ENCODE measurements at places on chromosomes 2 and 18. TPM values are rescaled to one million over a fixed set of nuclear protein-coding genes. Genes with fewer than 3 reads are reported as not detected.

The UBE2E3 gene
- 146 TPM for total RNA-seq

The EDAR gene
- total RNA-seq = not detected

The FBXO36 gene
- total RNA-seq = 6.4 TPM

DNA sequence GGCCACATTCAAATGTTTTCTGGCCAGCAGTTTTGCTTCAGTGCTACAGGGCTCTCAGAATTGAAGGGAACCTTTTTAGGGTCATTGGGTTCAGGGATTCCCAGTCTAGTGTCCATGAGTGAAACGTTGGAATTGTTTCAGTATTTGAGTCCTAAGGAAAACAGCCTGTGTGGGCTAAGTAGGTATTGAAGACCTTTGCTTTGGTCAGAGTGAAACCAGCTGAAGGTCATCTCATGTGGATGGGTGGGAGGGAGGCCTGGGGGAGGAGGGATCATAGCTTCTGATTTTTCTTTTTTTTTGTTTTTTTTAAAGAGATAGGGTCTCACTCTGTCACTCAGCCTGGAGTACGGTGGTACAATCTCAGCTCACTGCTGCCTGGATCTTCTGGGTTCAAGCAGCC is 20.2 kb downstream of the B3GNT2 start:
- DNase-seq = no peak

- no peak for DNase-seq
Measured at GRCh38 chr18:65567372-65567771, 183.4 kb upstream of the CDH7 start.

GRCh38 chr2:3073041-3073595 is 304.5 kb downstream of the EIPR1 start:
- no peak for DNase-seq

GRCh38 chr18:21602299-21602587 is 1.7 kb upstream of the ESCO1 start:
- no peak for DNase-seq
